ENCODE measurements at places on chromosomes 5 and 9.

DNA sequence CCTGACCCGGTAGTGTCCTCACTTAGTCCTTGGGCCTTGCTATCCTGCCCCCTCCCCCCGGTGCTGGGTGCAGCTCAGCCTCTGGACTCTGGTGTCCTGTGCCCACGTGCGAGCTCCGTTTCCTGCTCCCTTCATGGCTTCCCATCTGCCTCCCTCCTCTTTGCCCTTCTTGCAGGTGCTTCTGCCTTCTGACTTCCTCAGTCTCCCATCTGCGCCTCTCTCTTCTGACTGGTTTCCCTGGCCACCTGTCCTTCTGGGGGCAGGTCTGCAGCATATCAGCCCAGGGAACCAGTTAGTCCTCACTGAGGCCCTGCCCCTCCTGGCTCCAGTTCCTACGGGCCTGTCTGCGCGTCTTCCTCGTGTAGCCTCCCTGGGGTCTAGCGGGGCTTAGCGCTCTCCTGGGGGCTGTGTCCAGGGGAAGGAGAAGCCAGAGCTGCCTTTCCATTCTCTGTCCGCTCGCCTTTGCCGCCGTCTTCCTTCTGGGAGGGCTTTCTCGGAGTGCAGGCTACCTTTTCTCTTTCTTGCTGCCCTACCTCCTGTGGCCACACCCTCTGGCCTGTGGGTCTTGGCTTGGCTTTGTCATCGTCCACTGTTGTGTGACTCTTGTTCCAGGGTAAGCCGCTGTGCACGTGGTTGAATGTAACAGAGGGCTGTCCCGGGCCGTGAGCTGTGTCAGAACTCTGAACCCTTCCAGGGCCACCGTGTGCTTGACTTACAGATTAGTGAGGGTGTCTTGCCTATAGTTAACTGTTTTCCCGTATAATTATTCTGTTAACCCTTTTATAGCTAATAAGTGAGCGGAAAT is 51.8 kb downstream of the EHMT1 start:
- DNase-seq, result no peak

DNA sequence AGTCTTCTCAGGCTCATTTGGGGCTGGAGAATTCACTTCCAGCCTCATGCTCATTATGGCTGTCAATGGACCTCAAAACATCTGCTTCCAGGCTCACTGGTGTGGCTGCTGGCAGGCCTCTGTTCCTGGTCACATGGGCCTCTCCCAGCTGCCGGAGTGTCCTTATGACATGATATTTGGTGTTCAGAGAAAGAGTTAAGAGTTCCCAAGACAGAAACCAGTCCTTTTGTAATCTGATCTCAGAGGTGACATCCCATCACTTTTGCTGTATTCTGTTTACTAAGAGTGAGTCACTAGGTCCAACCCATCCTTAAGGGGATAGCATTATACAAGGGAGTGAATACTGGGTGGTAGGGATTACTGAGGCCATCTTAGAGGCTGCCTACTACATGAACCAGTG is 104.6 kb downstream of the CACNA1B start:
- DNase-seq, result no peak

GRCh38 chr9:8955315-8955714 is 1155.7 kb upstream of the DMAC1 start:
- no peak for DNase-seq

DNA sequence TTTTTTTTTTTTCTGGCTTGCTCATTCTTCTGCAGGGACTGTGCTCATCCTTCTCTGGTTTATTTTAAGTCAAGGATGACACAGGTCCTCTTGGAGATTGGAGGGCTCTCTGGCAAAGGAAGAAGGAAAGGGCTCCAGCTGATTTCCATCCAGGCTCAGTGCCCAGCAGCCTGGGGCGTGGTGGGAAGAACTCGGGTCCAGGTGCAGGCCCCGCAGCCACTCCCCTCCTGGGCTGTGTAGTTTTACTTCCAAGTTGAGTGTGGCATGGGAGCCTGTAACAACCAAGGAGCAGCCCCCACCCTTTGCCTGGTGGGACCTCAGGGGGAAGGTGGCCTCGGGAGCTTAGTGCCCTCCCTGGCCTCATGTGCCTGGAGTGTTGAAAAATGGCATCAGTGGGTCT is 58.9 kb downstream of the ANKRD33B start:
- no peak for DNase-seq

DNA sequence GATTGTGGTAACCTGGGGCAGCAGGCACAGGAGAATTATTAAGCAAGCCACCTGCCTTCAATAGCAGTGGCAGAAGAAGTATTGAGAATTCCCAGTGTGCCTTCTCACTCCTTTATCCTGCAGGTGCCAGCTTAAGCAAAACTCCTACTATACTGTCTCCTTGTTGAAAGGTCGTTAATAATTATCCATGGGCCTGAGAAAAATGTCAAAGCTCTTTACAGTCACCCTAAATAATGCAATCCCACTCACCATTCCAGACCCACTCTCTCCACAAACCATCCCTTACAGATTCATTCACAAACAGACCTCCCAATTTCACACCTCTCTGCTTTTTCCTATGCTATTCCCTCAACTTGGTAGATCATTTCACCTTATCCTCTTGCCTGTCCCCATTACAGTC is 161.5 kb upstream of the TRIM32 start:
- no peak for DNase-seq

DNA sequence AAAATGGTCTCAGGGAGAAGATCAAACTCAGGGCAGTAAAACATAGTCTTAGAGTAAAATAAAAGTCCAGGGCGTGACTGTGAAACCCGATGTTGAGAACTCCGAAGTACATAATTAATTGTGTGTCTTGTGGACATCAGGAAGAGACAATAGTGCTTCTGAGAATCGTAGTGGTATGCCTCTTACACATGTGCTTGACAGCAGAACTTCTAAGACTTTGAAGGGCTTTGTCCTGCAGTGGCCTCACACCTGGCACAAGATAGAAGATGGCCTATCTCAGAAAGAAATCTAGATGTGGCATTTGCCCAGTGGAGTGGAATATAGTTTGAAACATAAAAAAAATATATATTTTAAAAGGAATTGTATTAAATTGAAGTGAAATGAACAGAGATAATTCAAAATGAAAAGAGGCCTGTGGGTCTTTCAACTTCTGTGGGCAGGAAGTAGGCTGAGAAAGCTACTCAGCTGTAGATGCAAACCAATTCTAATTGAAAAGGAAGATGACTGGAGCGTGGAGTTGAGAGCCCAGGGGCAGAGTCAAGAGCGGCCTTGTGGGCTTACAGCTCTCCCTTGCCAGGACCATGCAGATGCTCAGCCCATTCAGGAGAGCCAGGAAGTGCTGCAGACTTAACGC is 468.4 kb downstream of the KDM4C start:
- DNase-seq, result no peak

GRCh38 chr9:16090907-16091629 is 538.2 kb downstream of the CCDC171 start:
- no peak for DNase-seq

DNA sequence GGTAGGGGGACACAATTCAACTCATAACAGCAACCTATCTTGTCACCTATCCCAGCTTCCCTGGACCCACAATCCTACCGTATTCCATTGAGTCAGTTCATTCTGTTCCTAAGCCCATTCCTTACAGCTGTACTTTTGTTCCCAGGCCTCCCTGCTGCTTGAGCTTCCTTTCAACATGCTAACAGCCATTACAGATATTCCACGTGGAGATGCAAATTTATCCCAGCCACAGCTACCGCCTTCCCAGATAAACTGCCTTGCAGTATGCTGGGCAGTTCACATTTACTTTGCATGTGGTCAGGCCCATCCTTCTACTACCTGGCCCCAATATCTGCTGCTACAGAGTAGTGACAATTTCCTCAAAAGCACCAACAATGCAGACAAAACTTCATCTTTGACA is 23.0 kb downstream of the RIGI start:
- no peak for DNase-seq
